ENCODE measurements at places on chromosomes 2 and 18. TPM values are rescaled to one million over a fixed set of nuclear protein-coding genes. Genes with fewer than 3 reads are reported as not detected.

Gene NYAP2
- not detected for total RNA-seq

Gene SEH1L
- 52.2 TPM for total RNA-seq

Gene NCKAP5
- total RNA-seq = 1.7 TPM

Gene ERFE
- total RNA-seq = 3.4 TPM

Gene GPC1
- 69.6 TPM for total RNA-seq

Gene KLHL41
- total RNA-seq = 2.1 TPM

Gene SLC9A2
- under 0.01 TPM for total RNA-seq

Gene CCDC85A
- total RNA-seq = 0.45 TPM

Gene FOXD4L1
- total RNA-seq = 0.16 TPM

Gene CYTIP
- 0.82 TPM for total RNA-seq

Gene IL36A
- 2.0 TPM for total RNA-seq

Gene SPP2
- total RNA-seq = not detected
